ENCODE measurements at places on chromosomes 1 and 21.
A peak's percentile ranks its signal among the peaks of the same experiment; 100 is the strongest.

- no peak for DNase-seq
Observed at GRCh38 chr21:18298228-18298627, 53.6 kb downstream of the CHODL start.

DNA sequence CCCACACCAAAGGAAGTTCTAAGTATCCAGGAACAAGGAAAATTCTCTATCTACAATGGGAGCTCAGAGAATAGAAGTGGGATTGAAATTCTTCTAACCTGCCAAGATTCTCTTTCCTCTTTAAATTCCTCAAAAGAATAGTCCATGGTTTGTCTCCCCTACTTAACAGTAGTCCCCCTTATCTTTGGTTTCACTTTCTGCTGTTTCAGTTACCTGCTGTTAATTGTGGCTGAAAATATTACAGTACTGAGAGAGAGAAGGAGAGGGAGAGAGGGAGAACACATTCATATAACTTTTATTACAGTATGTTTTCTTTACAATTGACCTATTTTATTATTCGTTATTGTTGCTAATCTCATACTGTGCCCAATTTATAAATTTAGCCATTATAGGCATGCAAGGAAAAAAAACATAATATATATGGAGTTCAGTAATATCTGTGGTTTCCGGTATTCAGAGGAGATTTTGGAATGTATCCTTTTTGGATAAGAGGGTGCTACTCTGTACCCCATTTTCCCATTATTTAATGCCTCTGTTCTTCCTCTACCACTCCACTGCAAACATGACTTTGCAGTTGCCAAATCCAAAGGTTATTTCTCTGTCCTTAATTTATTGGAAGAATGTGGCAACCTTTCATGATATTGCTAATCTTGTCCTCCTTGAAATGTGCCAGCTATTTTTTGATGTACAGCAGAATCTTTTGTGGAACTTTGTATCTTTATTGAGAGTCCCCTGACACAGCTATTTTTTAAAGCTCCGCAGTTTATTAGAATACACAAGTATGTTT lies 68.0 kb downstream of the USP25 start:
- no peak for DNase-seq

DNA sequence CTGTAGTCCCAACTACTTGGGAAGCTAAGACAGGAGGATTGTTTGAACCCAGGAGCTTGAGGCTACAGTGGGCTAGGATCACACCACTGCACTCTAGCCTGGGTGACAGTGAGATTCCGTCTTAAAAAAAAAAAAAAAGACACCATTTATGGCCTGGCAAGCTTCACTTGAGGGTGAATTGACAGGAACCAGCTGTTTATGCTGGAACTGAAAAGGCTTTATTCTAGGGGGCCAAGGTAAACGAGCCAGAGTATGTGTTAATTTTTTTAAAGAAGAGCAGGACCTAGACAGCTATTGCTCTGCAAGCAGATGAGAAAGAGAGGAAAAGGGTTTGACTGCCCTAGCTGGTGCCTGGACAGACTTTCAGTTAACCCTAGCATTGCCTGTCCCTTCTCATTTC lies 37.0 kb downstream of the S100A6 start:
- no peak for DNase-seq

GRCh38 chr1:156445789-156446263 lies 54.7 kb downstream of the MEF2D start:
- peak; percentile 82 for DNase-seq

GRCh38 chr1:62906428-62906886 lies 122.5 kb downstream of the ATG4C start:
- no peak for DNase-seq

DNA sequence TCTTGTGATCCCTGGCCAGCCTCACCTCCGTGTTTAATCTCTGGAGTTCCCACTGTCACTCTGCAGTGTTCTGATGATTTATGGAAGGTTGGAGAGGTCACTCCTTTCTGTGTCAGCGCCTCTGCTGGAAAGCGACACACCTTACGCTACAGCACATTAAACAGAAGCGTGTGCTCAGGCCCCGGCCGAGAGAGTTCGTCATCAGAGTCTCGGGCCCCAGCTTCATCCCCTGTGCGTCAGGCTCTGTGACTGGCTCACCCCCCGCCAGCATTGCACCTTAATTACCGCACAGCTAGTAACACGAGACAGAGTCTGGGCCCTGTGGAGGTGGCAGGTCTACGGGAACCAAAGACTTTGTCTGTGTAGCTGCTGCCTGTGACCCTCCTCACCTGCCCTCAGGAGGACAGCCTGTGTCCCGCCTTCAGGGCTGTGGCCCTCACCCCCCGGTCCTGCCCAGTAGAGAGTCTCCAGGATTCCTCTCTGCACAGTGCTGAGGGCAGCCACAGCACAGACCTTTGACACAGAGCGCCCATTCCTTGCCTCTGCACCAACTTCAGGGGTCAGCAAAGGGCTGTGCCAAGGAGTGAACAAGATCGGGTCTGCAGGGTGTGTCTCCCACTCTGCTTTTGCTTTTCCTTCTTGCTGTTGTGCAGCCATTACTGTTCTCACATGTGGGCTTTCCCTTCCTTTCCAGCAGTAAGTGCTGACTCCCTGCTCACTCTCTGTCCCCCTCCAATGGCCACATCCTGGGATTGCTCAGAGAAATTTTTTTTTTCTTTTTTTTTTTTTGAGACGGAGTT lies 157.6 kb downstream of the PGBD5 start:
- peak; percentile 72 for DNase-seq

- DNase-seq = no peak
Observed at GRCh38 chr1:111378791-111379190, 48.7 kb downstream of the OVGP1 start.

DNA sequence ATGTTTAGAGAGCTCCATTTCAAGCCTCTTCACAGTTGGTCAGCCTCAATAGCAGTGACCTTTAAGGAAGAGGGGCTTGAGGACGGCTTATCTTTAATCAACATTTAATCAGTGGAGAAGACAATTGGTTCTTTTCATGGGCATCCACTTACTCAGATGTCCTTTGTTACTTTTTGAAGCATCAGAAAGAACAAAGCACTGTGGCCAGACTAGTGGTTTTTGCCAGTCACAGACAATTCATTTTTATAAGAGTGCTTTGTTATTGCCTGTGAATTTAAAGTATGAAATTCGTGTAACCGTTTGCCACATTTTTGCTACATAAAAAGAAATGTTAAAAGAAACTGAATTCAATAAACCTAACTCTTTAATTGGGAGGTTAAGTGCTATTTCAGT lies 222.8 kb downstream of the TPR start:
- no peak for DNase-seq

- no peak for DNase-seq
Observed at GRCh38 chr1:185017338-185017737, 28.0 kb upstream of the RNF2 start.

- DNase-seq = no peak
Observed at GRCh38 chr1:63486629-63487028, 36.4 kb downstream of the ITGB3BP start.

DNA sequence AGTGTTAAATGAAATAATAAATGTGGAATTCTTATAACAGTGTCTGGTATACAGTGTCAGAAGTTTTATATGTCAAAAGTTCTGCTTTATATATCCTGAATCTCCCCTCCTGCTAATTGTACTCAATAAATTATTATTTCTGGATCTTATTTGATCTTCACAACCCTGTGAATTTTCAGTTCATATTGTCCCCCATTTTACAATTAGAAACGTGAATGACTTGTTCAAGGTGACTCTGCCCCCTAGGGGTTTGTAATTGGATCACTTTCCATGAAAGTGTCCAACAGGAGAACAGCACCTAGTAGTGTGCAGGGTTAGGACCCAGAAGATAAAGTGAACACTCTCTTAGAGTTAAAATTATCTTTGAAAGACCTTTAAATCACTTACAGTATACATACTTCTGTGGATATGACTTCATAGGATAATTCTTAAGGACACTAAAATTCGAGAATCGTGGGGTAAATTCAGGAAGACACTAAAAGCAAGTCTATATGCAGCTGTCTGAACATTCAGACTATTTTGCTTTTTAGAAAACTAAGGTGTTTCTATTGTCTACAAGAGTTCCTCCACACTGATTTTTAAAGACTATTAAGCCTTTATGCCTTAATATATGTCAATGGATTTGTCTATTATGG lies 4.5 kb upstream of the DDR2 start:
- DNase-seq = peak; percentile 8

GRCh38 chr1:89844241-89844807 lies 23.5 kb downstream of the LRRC8D start:
- no peak for DNase-seq

DNA sequence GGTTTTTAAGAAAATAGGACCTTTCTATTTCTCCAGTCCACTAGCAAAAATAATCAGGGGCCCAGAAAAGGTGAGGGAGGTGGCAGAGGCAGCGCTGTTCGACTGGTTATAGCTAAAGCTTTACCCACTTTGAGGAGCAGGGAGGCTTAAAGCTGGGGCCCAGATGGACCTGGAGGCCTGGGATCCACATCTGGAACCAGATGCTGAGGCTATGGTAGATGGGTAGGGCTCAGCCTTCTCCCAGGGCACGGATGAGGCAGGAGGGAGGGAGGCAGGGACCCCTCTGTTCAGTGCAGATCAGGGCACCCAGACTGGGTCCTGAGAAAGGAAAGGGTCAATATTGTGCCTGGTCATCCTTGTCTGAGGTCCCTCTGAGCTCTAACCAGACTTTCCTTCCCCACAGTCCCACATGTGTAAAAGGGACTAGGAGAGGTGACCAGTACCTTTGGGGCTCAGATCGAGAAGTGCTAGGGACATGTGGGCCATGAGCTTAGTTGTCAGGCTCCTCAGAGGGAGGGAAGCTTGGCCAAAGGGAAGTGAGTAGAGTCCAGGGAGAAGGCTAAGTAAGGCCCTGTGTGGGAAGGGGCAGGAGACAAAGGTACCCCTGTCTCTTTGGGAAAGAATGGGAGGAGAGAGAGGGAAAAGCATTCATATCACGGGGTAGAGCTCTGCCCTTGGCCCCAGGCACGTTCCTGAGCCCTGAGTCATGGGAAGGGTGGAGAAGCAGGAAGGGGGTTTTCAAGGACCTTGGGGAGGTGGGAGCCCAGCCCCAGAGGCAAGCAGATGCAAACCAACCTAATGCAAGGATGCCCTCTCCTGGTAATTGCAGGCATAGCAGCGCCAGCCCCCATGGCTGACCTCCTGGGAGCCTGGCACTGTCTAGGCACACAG lies 15.4 kb downstream of the LMNA start:
- peak; percentile 67 for DNase-seq

GRCh38 chr1:183051546-183051945 lies 28.3 kb downstream of the LAMC1 start:
- DNase-seq = no peak

DNA sequence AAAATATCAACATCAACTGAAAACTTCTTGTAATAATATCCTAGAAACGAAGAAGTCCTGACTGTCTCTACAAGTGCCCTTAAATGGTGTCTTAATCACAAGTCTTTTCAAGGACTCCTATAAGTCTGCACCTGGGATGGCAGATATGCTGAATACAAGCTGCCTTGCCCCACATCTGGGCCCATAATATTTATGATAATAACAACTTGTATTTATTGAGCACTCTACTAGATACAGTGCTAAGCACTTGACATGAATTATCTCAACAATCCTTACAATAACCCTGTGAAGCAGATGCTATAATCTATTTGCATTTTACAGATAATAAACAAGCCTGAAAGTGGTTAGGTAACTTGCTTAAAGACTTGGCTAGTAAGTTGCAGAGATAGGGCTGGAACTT lies 78.0 kb upstream of the ZNF648 start:
- no peak for DNase-seq

- DNase-seq = no peak
Observed at GRCh38 chr1:188888386-188888785, 1589.3 kb downstream of the BRINP3 start.

- no peak for DNase-seq
Observed at GRCh38 chr1:24551960-24552571, 3.8 kb upstream of the NCMAP start.

DNA sequence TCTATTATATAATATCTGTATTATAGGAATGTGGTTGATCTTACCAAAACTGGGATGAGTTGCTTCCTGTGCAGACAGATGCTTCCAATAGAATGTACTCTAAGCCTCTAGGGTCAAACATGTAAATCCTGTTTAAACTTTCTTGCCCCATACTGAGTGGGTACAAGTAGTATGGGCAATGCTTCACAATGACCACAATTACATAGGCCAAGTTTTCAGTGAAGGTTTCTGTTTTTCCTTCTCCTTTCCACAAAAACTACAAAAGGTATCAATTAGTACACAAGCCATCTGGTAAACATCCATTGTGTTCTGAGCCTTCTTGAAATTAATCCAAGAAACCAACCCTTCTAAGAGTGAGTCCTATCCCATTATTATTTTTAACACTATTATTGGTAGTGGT lies 16.8 kb downstream of the OTUD7B start:
- no peak for DNase-seq

DNA sequence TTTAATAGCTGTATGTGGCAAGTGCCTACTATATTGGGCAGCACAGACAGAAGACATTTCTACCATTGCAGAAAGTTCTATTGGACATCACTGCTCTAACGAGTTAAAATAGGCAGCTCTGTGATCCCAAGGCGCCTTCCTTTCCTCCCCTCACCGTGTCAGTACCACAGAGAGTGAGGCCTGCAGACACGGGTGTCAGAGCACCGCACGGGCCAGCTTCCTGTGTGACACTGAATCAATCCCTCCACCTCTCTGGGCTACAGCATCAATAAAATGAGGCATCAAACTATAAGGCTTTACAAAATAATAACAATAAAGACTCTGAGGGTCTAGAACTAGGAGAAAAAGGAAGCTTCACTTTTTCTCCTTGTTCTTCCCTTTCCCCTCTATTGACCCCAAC lies 246.7 kb downstream of the FOXD2 start:
- no peak for DNase-seq

GRCh38 chr1:11355559-11356475 lies 82.8 kb downstream of the UBIAD1 start:
- DNase-seq = no peak

- DNase-seq = no peak
Observed at GRCh38 chr1:66729119-66729518, 23.1 kb upstream of the DYNLT5 start.

DNA sequence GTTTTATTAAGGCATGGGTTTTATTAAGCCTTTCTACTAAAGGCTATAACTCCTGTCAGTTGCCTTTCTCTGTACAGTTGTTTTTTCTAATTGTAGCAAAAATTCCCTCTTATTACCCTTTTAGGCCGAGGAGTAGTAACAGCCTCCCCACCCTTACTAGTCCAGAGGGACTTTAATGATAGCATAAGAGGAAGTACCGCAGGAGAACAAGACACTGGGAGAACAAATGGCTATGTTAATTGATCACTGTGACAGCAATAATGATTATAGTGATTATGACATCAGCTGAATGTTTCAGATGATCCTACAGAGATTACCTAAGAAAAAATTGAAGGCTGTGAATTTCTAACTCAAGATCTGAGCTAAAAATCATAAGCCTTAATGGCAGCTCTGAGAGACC lies 383.0 kb upstream of the PTBP2 start:
- DNase-seq = no peak

- DNase-seq = no peak
Observed at GRCh38 chr1:66012106-66012784, 219.6 kb downstream of the PDE4B start.

DNA sequence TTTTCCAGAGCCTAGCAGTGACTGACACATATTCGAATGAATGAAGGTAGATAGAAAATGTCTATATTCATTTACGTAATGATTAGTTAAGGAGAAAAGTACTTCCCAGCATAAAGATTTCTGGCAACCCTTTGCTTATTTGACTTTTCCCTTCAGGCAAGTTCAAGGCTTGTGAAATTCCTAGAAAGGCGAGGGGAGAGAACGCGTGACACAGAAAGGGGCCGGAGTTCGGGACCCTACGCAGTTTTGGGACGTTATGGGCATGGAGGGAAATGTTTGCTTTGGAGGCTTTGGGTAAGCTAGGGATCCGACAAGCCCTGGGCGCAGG lies 472 bp upstream of the USP25 start:
- DNase-seq = no peak

GRCh38 chr1:67169496-67169895 lies 3.2 kb downstream of the IL23R start:
- DNase-seq = no peak
